ENCODE measurements at places on chromosomes 7 and 10.

- no peak for DNase-seq
Measured at GRCh38 chr7:129072479-129073011, 17.6 kb upstream of the TNPO3 start.

GRCh38 chr10:79229071-79229541 lies 118.2 kb upstream of the PPIF start:
- DNase-seq = no peak

- no peak for DNase-seq
Measured at GRCh38 chr7:114700247-114700928, 221.5 kb upstream of the MDFIC start.

GRCh38 chr10:70932392-70933196 lies 44.2 kb upstream of the PCBD1 start:
- DNase-seq = no peak

Measured in stimulated activated CD4-positive, alpha-beta T cell treated with anti-CD3 and anti-CD28 coated beads, Interleukin-2, amount 100 ng/mL, for 24 hours (primary cell).